Neural crest cell (in vitro differentiated cells): ENCODE measurements at places on chromosomes 3 and 15. TPM values are rescaled to one million over a fixed set of nuclear protein-coding genes. Genes with fewer than 3 reads are reported as not detected.

The HIGD1A gene
- 82.4 and 85.2 TPM in 2 replicates for total RNA-seq

The LRRN1 gene
- total RNA-seq = 77.6 and 85.2 TPM in 2 replicates

The SLC12A1 gene
- 0.16 and 0.20 TPM in 2 replicates for total RNA-seq

The ACP3 gene
- total RNA-seq = not detected in 2 replicates

The RARB gene
- total RNA-seq = 0.98 and 1.9 TPM in 2 replicates

The DUOXA2 gene
- total RNA-seq = not detected in 2 replicates

The SLC22A13 gene
- total RNA-seq = 0.19 and 0.41 TPM in 2 replicates

The ACKR4 gene
- not detected in 2 replicates for total RNA-seq

The EFCAB12 gene
- total RNA-seq = 3.1 and 4.0 TPM in 2 replicates

- H3K27ac ChIP-seq = no peak overlapping the region
- no peak overlapping the region for H3K4me3 ChIP-seq
- H3K27me3 ChIP-seq = no peaks in the 10 kb centered on the region
- DNase-seq = no peak
- no peaks in the 10 kb centered on the region for H3K36me3 ChIP-seq
These were observed 158.9 kb downstream of the FOXB1 start for GRCh38 chr15:60162968-60163355.

DNA sequence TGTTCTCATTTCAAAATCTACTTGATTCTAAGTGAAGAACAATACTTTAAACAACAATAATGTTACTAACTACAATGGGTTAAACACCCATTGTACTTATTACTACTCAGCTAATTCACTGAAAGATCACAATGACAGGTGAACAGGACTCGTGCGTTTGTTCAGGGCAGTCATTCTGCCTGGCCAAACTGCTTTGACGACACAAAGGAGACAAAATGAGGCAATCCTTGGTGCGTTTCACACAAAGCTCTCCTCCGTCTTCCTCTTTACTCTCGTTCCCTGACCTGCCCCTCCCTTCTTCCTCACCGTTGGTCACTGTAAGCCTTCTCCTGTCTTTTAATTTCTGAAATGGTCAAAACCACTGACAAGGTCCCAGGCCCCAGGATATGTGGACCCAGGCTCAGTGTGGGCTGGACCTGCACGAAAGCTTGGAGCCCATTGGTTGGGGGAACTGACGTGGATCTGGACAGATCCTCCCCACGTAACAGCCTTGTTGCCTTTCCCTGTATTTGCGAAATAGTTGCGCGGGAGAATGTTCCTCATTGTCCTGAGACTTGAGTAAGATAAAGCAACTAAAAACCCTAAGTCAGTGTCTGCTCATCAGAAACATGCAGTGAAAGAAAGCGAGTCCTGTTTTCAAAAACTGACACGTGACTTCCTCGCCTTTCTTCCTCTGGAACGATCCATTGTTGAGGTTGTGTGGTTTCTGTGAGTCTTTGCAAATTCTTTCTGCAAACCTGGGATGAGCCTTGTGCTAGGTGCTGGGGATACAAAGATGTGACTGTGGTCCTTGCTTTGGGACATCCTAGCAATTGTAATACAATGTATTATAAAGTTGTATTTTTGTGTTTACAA lies 147.1 kb upstream of the RGMA start:
- peak overlapping the region; percentile 99 for H3K27ac ChIP-seq
- no peaks in the 10 kb centered on the region for H3K27me3 ChIP-seq
- H3K4me1 ChIP-seq = peaks cover 28% of the 10 kb centered on the region
- peak overlapping the region; percentile 52 for H3K4me3 ChIP-seq
- DNase-seq = no peak

DNA sequence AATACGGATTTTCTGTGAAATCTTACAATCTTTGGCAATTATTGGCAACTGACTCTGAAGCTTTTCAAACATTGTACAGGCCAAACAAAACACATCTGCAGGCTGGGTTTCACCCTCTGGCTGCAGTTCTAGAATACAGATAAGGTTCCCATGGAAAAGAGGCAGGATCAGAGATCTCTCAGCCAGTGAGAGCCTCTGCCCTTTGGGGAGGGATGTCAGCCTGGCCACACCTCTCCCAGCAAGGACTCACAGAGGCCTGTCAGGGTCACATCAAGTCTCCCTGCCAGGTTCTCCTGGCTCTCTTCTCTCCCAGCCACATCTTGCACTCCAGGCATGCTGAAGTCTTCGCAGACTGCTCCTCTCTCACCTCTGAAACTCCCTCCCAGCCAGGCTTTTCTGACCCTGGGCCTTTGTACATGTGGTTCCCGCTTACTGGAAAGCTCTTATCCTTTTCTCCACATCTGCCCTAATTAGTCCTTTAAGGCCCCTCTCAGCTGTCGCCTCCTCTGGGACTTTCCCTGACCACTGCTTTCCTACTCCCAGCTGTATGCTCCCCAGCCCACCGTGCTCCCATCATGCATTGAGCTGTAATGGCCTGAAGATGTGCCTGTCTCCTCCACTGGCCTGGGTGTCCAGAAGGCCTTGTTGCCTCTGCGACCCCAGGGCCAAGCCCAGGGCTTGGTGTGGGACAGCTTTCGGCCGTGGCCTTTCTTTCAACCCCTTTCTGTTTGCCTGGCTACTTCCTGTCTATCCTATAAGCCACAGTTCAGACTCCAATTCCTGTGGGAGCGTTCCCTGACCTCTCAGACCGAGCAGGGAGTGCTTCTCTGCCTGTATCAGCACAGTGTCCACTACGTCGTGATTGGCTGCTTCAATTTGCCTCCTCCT lies 4.3 kb downstream of the RBP1 start:
- H3K27me3 ChIP-seq = peaks cover 88% of the 10 kb centered on the region
- no peaks in the 10 kb centered on the region for H3K36me3 ChIP-seq
- H3K4me3 ChIP-seq = peak overlapping the region; percentile 78
- DNase-seq = no peak
- H3K27ac ChIP-seq = no peak overlapping the region

- peaks cover 6% of the 10 kb centered on the region for H3K36me3 ChIP-seq
- H3K4me1 ChIP-seq = peaks cover 4% of the 10 kb centered on the region
- no peak overlapping the region for H3K4me3 ChIP-seq
- no peak for DNase-seq
- H3K27me3 ChIP-seq = peaks cover 62% of the 10 kb centered on the region
- H3K27ac ChIP-seq = no peak overlapping the region
These were observed 155.7 kb downstream of the KLF13 start for GRCh38 chr15:31482122-31482922.

- H3K36me3 ChIP-seq = peaks cover 4% of the 10 kb centered on the region
- no peak overlapping the region for H3K4me3 ChIP-seq
- DNase-seq = no peak
- H3K27ac ChIP-seq = no peak overlapping the region
- H3K27me3 ChIP-seq = no peaks in the 10 kb centered on the region
- H3K4me1 ChIP-seq = peaks cover 20% of the 10 kb centered on the region
These were observed 14.5 kb downstream of the GOLIM4 start for GRCh38 chr3:168081171-168081771.

GRCh38 chr3:122774564-122774963 lies 19.1 kb downstream of the HSPBAP1 start:
- H3K27me3 ChIP-seq = no peaks in the 10 kb centered on the region
- no peak overlapping the region for H3K27ac ChIP-seq
- no peaks in the 10 kb centered on the region for H3K36me3 ChIP-seq
- no peak for DNase-seq
- H3K4me3 ChIP-seq = no peak overlapping the region
- no peaks in the 10 kb centered on the region for H3K4me1 ChIP-seq

- peak overlapping the region; percentile 65 for H3K4me3 ChIP-seq
- no peak overlapping the region for H3K27ac ChIP-seq
- H3K27me3 ChIP-seq = peaks cover 95% of the 10 kb centered on the region
- peaks cover 3% of the 10 kb centered on the region for H3K36me3 ChIP-seq
- H3K4me1 ChIP-seq = peaks cover 44% of the 10 kb centered on the region
These were observed 604 bp downstream of the ISL2 start for GRCh38 chr15:76337059-76337695.

GRCh38 chr15:96349857-96350720 lies 19.6 kb downstream of the NR2F2 start:
- H3K27me3 ChIP-seq = peaks cover 69% of the 10 kb centered on the region
- peak overlapping the region; percentile 96 for H3K27ac ChIP-seq
- DNase-seq = no peak

- H3K27me3 ChIP-seq = no peaks in the 10 kb centered on the region
- no peak for DNase-seq
- H3K27ac ChIP-seq = no peak overlapping the region
- H3K4me3 ChIP-seq = no peak overlapping the region
- no peaks in the 10 kb centered on the region for H3K36me3 ChIP-seq
These were observed 101.6 kb downstream of the ZIC4 start for GRCh38 chr3:147304756-147305155.

- no peaks in the 10 kb centered on the region for H3K27me3 ChIP-seq
- no peaks in the 10 kb centered on the region for H3K4me1 ChIP-seq
- no peak for DNase-seq
- no peak overlapping the region for H3K27ac ChIP-seq
- H3K36me3 ChIP-seq = no peaks in the 10 kb centered on the region
These were observed 43.6 kb upstream of the DCBLD2 start for GRCh38 chr3:98945101-98945524.

- peak overlapping the region; percentile 70 for H3K27ac ChIP-seq
- no peaks in the 10 kb centered on the region for H3K27me3 ChIP-seq
- H3K36me3 ChIP-seq = no peaks in the 10 kb centered on the region
- no peak for DNase-seq
- H3K4me3 ChIP-seq = no peak overlapping the region
These were observed 202.2 kb downstream of the PDZRN3 start for GRCh38 chr3:73422571-73422970.

- no peak for DNase-seq
- H3K27ac ChIP-seq = peak overlapping the region; percentile 64
- H3K27me3 ChIP-seq = no peaks in the 10 kb centered on the region
- no peaks in the 10 kb centered on the region for H3K36me3 ChIP-seq
- H3K4me1 ChIP-seq = no peaks in the 10 kb centered on the region
These were observed 6.0 kb downstream of the HCLS1 start for GRCh38 chr3:121654493-121655385.

- DNase-seq = no peak
- H3K27me3 ChIP-seq = no peaks in the 10 kb centered on the region
- no peaks in the 10 kb centered on the region for H3K36me3 ChIP-seq
- no peak overlapping the region for H3K4me3 ChIP-seq
These were observed 35.6 kb upstream of the FAM107A start for GRCh38 chr3:58612830-58613229.

DNA sequence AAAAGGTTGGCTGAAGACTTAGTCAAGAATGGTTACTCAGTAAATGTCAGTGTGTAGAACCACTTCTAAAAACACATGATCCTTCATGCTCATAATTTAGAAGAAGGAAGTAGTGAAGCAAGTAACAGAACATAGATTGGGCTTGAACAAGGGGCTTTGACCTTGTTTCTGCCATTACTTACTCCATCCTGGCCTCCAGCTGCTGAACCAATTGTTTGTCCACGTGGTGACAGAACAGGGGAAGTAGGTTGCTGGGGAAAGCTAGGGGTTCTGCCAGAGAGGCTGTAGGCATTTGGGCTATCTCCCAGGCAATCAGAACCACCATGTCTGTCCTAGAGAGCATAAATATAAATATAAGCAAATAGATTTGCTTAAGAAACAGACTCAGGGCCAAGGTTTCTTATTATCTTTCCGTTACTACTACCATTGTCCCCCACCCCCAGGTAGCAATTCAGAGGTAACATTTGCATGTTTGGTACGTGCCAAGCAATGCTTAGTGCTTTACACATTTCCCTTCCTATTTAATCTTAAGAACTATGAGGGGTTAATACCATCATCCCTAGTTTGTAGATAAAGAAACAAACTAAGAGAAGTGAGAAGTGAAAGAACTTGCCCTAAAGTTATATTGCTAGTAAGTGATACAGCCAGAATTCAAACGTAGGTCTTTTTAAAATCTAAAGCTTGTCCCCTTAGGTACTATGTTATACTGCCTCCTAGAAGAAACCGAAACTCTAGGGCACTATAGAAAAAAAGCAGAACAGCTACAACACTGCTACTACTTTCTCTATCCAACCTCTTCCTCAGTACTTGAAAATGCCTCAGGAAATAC lies 3.0 kb upstream of the SPG11 start:
- no peak for DNase-seq
- H3K4me1 ChIP-seq = peaks cover 14% of the 10 kb centered on the region
- H3K36me3 ChIP-seq = no peaks in the 10 kb centered on the region
- H3K27ac ChIP-seq = no peak overlapping the region

GRCh38 chr3:632571-633170 lies 436.1 kb downstream of the CHL1 start:
- no peak overlapping the region for H3K4me3 ChIP-seq
- no peaks in the 10 kb centered on the region for H3K36me3 ChIP-seq
- DNase-seq = peak; percentile 72

GRCh38 chr3:60186359-60186758 lies 1064.9 kb downstream of the FHIT start:
- DNase-seq = no peak
- H3K27ac ChIP-seq = no peak overlapping the region
- peaks cover 20% of the 10 kb centered on the region for H3K4me1 ChIP-seq
- H3K4me3 ChIP-seq = no peak overlapping the region
- no peaks in the 10 kb centered on the region for H3K27me3 ChIP-seq

DNA sequence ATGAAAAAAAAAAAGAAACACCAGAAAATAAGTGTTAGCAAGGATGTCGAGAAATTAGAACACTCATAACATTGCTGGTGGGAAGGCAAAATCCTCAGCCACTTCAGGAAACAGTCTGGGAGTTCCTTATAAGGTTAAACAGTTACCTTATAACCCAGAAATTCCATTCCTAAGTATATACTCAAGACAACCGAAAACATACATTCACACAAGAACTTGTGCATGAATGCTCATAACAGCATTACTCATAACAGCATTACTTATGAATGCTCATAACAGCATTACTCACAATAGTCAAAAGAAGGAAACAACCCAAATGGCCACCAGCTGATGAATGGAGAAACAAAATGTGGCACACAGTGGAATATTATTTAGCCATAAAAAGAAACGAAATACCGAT lies 34.8 kb upstream of the DCP1A start:
- no peaks in the 10 kb centered on the region for H3K36me3 ChIP-seq
- H3K4me3 ChIP-seq = no peak overlapping the region
- peaks cover 20% of the 10 kb centered on the region for H3K27me3 ChIP-seq
- DNase-seq = no peak

DNA sequence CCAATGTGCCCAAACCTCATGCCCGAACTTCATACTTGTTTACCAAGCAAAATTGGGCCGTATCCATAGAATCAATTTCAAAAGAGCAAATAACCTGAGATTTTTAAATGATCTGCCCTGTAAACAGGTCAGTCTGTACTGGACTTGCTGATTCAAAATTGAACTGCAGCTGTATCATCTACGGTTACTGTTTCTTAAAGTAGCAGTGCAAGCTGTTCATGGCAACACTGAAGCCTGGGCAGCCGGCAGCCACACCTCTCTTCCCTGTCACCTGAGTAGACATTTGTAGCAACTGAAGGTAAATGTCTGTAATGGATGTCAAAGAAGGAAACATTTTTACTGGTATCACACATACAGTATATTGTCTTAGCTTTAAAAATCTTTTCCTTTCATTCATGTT lies 10.6 kb downstream of the EIF4E3 start:
- DNase-seq = no peak

DNA sequence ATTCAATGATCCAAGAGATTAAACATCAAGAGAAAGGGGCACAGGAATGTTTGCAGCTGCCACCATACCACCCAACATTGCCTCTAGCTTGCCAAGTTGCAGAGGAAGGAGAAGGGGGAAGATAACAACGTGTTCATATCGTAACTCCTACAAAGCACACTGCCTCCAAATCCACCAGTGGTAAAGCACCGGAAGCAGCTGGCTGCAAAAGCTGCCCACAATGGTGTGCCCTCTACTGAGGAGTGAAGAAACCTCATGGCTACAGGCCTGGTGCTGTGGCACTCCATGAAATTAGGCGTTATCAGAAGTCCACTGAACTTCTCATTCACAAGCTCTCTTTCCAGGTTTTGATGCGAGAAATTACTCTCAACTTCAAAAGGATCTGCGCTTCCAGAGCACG lies 263.9 kb upstream of the STT3B start:
- no peak overlapping the region for H3K27ac ChIP-seq
- no peak for DNase-seq
- H3K27me3 ChIP-seq = no peaks in the 10 kb centered on the region
- H3K4me1 ChIP-seq = peaks cover 7% of the 10 kb centered on the region
- no peaks in the 10 kb centered on the region for H3K36me3 ChIP-seq
- H3K4me3 ChIP-seq = no peak overlapping the region
